ENCODE measurements at places on chromosomes 5 and 9.

DNA sequence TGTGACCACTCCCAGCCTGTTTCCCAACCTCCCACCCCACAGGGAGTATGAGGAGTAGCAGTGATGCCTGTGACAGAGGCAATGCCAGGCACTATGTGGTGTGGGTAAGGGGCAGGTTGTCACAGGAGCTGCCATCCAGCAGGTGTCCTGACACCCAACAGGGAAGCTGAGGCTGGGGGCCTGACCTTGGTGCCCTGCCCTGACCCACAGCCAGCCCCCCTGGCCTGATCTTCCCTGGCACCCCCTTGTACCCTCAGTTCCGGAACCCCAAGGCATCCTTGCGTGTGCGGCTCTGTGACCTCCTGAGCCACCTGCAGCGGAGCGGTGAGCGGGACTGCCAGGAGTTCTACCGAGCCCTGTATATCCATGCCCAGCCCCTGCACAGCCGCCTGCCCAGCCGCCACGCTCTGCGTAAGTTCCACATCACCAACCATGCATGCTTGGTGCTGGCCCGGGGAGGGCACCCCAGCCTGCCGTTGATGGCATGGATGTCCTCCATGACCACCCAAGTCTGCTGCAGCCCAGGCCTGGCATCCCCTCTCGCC, 14.4 kb downstream of the CARD19 start:
- no peak for DNase-seq

GRCh38 chr5:65061250-65061973, 292.7 kb downstream of the CWC27 start:
- DNase-seq, result no peak

DNA sequence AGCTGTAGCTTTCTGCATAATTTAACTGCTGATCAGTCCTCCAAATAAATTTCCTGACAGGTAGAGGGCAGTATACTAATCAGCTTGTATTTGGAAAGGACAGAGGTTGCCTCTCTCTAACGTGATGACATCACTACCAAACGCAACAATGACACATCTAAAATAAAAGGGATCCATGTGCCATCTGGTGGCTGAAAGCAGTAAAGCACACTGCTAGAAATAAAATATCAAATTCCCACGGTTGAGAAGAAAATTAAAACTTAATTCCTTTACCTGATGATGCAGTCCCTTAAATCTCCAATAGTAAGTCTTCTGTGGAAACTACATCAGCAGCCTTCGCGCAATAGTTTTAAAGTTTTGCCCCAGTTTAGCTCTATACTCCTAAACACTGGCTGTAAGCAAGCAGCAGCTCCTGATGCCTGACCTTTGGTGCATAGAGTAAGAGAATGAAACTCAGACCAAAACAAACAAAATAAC, 54.5 kb downstream of the DIAPH1 start:
- DNase-seq, result peak; percentile 27

- DNase-seq, result no peak
Observed at GRCh38 chr9:94623253-94623652, 16.1 kb downstream of the FBP1 start.

DNA sequence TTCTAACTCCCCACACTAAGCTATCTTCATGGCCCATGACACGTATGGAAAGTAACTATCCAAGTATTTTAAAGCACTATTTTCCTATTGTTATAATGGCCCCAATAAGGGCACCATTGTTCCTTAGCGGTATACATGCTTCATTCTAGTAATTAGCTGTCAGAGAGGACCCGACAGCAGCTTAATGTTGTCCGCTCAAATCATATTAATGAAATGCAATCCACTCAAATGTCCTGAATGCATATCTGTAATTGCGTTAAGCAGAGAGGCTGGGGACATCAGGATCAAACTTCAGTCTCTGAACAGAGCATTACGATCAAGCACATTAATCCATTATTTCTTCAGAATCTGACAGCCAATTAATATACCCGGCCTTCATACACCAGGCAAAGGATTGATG, 139.7 kb downstream of the CRB2 start:
- no peak for DNase-seq

DNA sequence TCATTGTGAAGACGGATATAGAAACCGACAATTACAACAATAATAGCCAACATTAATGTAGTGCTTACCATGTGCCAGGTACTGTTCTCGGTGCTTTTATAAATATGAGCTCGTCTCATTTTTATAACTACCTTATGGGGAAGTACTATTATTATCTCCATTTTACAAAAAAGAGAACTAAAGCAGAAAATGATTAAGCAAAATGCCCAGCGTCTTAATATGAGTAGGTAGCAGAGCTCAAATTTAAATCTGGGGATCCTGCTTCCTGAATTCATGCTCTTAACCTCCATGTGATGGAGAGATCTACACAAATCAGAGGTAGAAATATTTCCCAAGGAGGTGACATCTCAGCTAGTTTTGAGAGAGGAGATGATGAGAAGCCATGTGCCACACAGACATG, 256.9 kb downstream of the TRIM32 start:
- no peak for DNase-seq

DNA sequence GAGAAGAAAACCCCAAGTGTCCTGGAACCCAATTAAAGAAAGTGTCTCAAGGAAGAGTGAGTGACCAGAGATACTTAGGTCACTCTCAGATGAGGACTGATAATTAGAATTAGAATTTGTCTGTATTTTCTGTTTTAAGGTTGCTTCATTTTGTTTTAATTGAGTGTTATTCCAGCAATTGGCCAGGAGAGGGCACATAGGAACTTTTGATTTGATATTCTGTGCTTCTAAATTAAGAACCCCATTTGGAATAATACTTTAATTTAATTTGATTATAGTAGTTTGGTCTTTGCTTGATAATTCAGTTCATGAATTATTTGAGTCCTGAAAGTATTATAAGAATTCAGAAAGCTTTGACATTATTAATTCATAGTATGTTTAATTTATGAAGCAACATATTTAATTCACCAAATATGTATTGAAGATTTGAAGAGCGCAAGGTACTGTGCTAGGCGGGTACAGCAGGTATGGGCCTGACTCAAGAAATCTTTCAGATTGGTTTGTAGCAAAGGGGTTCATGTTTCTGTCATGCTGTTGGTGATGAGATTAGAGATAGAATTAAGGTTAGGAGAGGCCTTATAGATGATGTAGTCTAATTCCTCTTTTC, 4.9 kb downstream of the MRPL22 start:
- DNase-seq, result no peak

GRCh38 chr9:105204416-105204815, 40.0 kb upstream of the SLC44A1 start:
- no peak for DNase-seq

DNA sequence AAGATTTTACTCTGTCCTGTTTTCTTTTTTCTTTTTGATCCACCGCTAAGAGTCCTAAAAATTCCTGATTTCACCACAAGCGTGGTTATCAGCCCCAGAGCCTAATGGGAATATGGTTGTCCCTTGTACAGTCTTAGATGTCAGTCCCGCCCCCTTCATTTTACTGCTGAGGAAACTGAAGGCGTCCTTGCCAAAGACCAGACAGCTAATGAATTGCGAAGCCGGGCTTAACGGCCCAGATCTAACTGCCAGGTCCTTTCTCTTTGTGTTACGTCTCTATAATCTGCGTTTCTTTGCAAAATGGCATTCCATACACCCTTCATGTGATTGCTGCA, 497 bp downstream of the NSA2 start:
- DNase-seq, result no peak

DNA sequence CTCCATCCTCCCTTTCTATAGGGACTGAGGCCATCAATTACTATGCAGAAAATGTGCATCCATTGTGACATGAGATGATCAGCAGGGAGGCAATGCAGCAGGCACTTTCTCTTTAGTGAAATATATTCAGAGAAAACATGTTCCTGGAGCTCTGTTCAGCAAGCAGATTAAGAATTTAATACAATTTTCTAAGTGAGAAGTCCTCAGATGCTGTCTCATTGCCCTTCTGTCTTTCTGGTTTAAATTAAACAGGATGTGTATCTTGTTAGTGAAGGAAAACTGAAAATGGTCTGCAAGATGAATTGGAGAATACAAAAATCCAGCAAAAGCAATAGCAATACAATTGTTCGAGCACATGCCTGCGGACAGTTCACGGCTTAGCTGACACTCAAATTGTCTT, 445.8 kb upstream of the RIOK2 start:
- DNase-seq, result no peak

DNA sequence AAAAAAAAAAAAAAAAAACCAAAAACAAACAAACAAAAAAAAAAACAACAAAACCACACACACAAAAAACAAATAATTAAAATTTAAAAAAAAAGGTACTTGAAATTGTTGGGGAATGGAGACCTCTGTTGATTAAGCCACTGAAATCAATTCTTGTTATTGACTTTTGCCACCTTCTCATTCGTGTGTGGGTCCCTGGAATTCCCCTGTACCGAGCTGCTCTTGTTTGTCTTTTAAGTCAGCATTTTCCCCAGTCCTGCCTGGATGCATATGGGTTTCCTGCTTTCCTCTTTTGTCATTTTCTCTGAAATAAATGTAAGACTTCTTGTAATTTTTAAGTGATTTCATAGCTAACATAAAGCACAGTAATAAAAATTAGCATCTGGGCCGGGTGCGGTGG, 45.5 kb downstream of the GPBP1 start:
- DNase-seq, result no peak

GRCh38 chr5:149268928-149269557, 2.6 kb upstream of the AFAP1L1 start:
- no peak for DNase-seq

GRCh38 chr5:157613385-157614245, 38.0 kb upstream of the ADAM19 start:
- no peak for DNase-seq

DNA sequence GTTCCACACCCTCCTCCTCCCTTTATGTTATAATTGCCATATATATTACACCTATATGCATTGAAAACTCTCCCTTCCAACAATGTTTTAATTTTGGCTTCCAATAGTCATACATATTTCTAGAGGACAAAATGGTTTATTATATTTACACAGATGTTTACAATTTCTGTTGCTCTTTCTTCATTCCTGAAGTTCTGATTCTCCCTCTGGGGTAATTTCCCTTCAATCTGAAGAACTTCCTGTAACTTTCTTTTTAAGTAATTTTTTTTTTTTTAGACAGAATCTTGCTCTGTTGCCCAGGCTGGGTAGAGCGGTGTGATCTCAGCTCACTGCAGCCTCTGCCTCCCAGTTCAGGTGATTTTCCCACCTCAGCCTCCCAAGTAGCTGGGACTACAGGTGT, 173.0 kb upstream of the MAP1B start:
- DNase-seq, result no peak

- no peak for DNase-seq
Observed at GRCh38 chr5:98911280-98912040, 17.3 kb downstream of the CHD1 start.

GRCh38 chr5:135979510-135979909, 24.7 kb upstream of the LECT2 start:
- no peak for DNase-seq

GRCh38 chr5:14208071-14209021, 65.2 kb downstream of the TRIO start:
- DNase-seq, result no peak

DNA sequence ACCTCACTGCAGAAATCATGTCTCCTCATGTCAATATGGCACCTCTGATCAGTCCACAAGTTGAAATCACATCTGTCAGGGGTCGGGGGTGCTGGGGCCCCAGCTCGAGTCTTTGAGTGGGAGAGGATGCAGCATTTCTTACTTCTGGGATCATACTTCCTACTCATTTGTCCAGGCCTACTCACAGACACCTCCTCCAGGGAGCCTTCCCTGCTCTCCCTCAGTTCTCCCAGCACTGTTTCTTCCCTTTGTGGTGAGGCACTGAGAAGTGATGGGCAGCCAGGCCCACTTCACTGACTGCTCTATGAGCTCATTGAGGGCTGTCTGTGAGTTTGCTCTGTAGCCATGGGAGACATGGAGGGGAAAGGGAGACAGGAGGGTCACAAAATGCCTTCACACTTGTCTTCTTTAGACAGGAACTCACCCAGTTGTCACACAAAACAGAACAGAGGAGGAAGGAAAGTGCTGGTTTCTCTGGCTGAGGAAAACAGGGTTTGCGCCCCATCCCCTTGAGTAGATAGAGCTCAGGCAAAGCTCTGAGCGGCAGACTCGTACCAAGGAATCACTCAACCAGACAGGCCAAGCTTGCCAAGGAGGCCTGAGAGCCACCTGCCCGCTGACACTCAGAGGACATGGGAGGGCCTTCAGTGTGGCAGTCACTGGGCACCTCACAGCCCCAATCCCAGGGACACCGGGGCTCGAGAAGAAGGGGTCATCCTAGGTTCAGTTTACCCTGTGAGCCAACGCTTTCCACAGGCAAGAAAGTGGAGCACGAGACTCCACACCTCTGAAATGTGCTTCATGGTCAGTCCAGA, 152.9 kb downstream of the GABBR2 start:
- DNase-seq, result no peak

DNA sequence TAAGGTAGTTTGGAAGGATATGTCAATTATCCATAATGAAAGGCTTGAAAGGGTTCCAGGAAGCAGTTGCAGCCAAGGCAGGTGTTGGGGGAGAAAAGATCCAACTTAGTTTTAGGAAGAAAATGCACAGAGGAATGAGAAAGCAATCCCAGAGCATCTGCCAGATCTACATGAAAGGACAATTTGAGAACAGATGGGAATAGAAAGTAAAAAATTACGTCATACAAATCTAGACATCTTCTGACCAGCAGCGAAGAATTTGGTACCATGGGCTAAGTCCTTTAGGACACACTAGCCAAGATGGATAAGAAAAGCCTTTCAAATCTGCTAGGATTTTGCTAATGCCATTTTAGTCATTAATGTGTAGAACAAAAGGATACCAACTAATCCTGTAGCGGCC, 244.1 kb upstream of the PRR16 start:
- no peak for DNase-seq

DNA sequence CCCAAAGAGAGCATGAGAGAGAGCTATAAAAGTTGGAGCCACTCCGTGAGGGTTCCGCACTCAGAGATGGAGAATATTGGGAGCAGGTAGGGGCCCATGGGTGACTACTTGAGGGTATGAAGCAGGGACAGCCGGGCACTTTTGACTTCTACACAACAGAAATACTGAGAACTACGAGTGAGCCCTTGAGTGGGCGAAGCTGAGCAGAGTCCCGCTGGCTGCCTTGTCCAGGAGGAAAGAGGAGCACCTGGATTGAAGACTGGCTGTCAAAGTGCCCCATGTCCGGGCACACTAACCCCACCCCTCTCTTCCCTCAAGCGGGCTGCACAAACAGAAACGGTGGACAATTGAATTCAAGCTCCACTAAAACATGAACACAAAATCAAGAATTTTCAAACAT, 33.6 kb downstream of the FYB1 start:
- DNase-seq, result no peak

DNA sequence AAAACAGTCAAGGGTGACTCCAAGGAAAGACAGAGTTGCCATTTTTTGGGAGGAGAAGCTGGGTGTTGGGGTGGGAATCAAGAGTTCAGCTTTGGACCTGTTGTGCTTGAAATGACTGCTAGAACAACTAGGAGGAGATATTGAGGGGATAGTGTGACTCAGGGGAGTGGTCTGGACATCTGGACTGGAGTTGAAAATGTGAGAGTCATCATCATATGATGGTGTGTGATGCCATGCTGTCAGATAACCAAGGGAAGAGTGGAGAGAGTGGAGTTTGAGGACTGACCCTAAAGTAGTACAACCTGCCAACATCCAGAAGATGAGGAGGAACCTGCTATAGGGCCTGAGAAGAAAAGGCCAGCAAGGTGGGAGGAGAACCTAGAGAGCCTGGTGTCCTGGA, 199.7 kb downstream of the ARHGEF28 start:
- DNase-seq, result no peak

Measured in stimulated activated CD4-positive, alpha-beta T cell treated with anti-CD3 and anti-CD28 coated beads, Interleukin-1b, Interleukin-23, amount 100 ng/mL, for 1 hour (primary cell).